ENCODE measurements at places on chromosomes 1 and 21.
A peak's percentile ranks its signal among the peaks of the same experiment; 100 is the strongest.

DNA sequence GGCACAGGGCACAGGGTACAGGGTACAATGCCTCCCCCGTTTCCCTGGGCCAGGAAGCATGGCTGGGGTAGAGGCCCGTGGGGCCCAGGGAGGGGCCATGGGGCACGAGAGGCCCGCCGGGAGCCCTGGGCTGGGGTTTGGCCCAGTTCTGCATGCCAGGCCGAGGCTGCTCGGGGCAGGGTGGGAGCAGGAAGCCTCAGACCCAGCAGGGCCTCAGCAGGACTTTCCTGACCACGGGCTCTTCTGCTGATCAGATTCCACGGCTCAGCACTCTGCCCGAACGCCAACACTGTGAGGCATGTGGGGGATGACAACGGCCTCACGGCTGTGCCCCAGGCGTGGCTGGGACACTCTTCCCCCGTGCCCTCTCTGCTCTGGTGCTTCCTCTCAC is 104.3 kb downstream of the NPHP4 start:
- H3K4me1 ChIP-seq: no peaks in the 10 kb centered on the region
- no peak overlapping the region for H3K27ac ChIP-seq
- H3K27me3 ChIP-seq: no peaks in the 10 kb centered on the region
- no peaks in the 10 kb centered on the region for H3K36me3 ChIP-seq
- no peak for DNase-seq

- H3K27ac ChIP-seq: no peak overlapping the region
- DNase-seq: no peak
- H3K27me3 ChIP-seq: peaks cover 41% of the 10 kb centered on the region
- H3K4me1 ChIP-seq: no peaks in the 10 kb centered on the region
- no peak overlapping the region for H3K4me3 ChIP-seq
Observed at GRCh38 chr1:18657506-18658201, 27.0 kb downstream of the PAX7 start.

GRCh38 chr1:64499966-64500365 is 30.0 kb downstream of the CACHD1 start:
- H3K4me1 ChIP-seq: peaks cover 7% of the 10 kb centered on the region
- DNase-seq: no peak
- no peak overlapping the region for H3K27ac ChIP-seq
- no peaks in the 10 kb centered on the region for H3K27me3 ChIP-seq

DNA sequence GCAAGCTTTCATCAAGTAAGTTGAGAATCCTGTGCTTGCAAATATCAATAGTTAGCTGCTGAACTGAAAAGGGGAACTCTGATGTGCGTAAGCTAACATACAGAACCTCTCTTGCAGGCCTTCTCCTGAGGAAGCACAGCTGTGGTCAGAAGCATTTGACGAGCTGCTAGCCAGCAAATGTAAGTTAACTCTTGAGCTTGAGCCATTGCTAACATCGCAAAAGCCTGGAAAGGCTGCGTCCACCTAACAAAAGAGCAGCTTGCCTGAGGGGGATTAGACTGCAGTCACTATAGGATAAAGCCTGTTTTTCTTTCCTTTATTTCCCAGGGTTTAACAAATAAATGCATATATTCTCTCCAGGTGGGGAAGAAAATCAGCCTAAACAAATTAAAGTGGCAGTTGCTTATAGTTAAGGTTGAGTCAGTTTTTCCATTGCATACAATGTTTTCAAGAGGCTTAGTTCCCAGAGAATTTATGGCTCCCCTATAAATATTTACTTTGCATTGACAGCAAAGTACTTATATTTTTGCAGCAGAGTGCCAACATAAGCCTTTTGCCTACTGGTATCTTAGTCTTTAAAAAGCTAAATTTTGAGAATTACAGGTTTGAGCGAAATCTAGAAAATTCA is 1.5 kb downstream of the RGS2 start:
- no peak for DNase-seq
- H3K27ac ChIP-seq: peak overlapping the region; percentile 5
- H3K36me3 ChIP-seq: no peaks in the 10 kb centered on the region
- no peaks in the 10 kb centered on the region for H3K27me3 ChIP-seq

- H3K36me3 ChIP-seq: no peaks in the 10 kb centered on the region
- H3K27ac ChIP-seq: peak overlapping the region; percentile 12
- H3K27me3 ChIP-seq: no peaks in the 10 kb centered on the region
- H3K4me3 ChIP-seq: no peak overlapping the region
Observed at GRCh38 chr1:230212405-230212936, 145.4 kb downstream of the GALNT2 start.

- H3K4me3 ChIP-seq: no peak overlapping the region
- no peaks in the 10 kb centered on the region for H3K4me1 ChIP-seq
- DNase-seq: no peak
- H3K27me3 ChIP-seq: no peaks in the 10 kb centered on the region
- no peaks in the 10 kb centered on the region for H3K36me3 ChIP-seq
Observed at GRCh38 chr1:41879617-41880016, 39.1 kb downstream of the HIVEP3 start.

DNA sequence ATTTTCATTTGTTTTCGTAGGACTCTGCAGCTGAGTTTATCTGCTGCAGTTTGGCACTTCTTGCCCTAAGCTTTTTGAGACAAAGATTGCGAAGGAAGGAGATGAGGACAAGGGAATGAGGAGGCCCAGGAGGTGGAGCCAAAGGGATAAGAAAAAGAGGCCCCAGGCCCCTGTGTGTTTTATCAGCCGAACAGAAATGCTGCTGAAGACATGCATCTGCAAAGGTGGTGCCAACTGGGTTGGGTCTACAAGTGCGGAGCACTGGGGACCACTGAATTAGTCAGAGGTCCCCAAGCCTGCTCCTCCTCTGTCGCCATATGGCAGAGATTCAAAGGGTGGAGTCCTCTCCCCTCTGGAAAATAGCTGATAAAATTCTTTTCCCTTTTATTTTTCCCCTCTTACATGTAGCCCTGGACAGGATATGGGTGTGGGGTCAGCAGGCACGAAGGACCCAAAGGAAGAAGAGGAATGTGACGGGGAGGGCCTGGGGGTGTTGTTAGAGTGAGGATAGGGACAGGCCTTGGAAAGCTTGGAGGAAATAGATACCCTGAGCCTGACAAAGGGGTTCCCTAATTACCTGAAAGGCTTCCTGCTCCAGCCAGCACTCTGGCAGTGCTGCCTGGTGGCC is 2.7 kb downstream of the CD34 start:
- H3K27me3 ChIP-seq: peaks cover 3% of the 10 kb centered on the region
- H3K4me3 ChIP-seq: peak overlapping the region; percentile 53
- no peaks in the 10 kb centered on the region for H3K36me3 ChIP-seq
- H3K27ac ChIP-seq: peak overlapping the region; percentile 63
- no peak for DNase-seq
- H3K4me1 ChIP-seq: no peaks in the 10 kb centered on the region

- no peak for DNase-seq
- no peaks in the 10 kb centered on the region for H3K4me1 ChIP-seq
- no peak overlapping the region for H3K4me3 ChIP-seq
- no peaks in the 10 kb centered on the region for H3K36me3 ChIP-seq
- no peak overlapping the region for H3K27ac ChIP-seq
- no peaks in the 10 kb centered on the region for H3K27me3 ChIP-seq
Observed at GRCh38 chr1:244794071-244794470, 41.4 kb upstream of the COX20 start.
